Stimulated activated CD4-positive, alpha-beta T cell treated with anti-CD3 and anti-CD28 coated beads, TNF-alpha, amount 100 ng/mL, for 4 hours (primary cell): ENCODE measurements at places on chromosomes 6 and 20.

- DNase-seq: no peak
These were observed 68.8 kb downstream of the IBTK start for GRCh38 chr6:82178759-82179112.

- DNase-seq: no peak
These were observed 46.5 kb downstream of the BLOC1S5 start for GRCh38 chr6:8017705-8018104.

DNA sequence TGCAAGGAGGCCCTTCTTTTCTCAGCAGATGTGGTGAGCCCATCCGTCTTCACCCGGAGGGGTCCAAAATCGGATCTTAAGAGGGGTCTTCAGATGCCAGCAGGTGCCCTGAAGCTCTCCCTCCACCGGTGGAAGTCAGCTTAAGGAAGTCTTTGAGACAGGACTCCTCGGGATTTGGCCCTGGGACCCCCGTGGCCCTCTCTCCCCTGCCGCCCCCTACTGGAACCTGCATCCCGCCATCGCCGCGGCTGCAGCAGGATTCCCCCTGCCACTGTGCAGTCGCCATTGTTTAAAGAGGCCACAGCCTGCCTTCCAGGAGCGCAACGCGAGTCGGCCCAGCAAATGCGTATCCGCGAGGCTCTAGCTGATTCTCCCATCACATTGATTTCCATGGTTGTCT is 292.5 kb upstream of the ZNF337 start:
- DNase-seq: no peak

- no peak for DNase-seq
These were observed 245.5 kb downstream of the SLC35F1 start for GRCh38 chr6:118152524-118152923.

GRCh38 chr6:14622909-14623505 is 505.4 kb downstream of the CD83 start:
- DNase-seq: no peak

- no peak for DNase-seq
These were observed 69.5 kb upstream of the SULF2 start for GRCh38 chr20:47854687-47855212.

GRCh38 chr6:143998686-143999085 is 9.4 kb downstream of the PLAGL1 start:
- no peak for DNase-seq

DNA sequence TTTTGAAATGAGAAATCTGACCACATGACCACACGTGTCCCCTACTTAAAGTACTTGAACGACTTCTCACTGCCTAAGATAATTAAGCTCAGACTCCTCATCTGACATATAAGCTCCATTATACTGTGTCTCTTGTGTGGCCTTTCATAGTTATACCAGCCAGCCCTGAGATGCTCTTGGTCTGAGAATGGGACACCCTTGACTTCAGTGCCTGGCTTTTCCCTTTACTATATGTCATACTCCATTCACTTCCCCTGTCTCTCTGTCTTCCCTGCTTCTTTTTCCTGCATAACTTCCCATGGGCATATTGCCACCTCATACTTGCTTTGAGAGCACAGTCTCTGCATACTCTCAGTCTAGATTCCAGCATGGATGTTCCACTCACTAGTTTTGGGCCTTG is 53.4 kb upstream of the TINAG start:
- no peak for DNase-seq

GRCh38 chr20:34883809-34884208 is 7.4 kb downstream of the ACSS2 start:
- DNase-seq: no peak

- no peak for DNase-seq
These were observed 10.9 kb upstream of the SLC17A5 start for GRCh38 chr6:73664701-73665100.

GRCh38 chr6:138088326-138088762 is 18.9 kb downstream of the PERP start:
- DNase-seq: no peak

- no peak for DNase-seq
These were observed 15.9 kb downstream of the UNC5CL start for GRCh38 chr6:41023114-41023513.

- no peak for DNase-seq
These were observed 335.5 kb downstream of the GJA1 start for GRCh38 chr6:121770943-121771342.

GRCh38 chr6:53294095-53294494 is 54.7 kb downstream of the ELOVL5 start:
- DNase-seq: no peak

DNA sequence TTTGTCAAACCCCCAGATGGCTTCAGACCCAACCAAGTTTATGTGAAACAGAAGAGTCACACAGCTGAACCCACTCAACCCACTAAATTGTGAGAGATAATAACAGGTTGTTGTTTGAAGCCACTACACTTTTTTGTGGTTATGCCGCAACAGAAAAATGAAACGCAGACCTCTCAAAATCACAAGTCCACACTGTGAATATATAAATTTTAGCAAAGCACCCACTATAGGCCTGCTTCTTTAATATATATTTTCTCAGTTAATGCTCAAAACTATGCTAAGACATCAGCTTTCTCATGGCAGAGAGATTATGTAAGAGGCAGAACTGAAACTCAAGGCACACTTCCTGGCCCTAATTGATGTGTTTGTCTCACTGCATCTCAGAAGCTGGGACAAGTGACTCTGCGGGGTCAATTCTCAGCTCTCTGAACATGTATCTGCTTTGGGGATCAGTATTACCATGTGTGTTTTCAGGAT is 27.7 kb downstream of the MAP3K5 start:
- DNase-seq: no peak

DNA sequence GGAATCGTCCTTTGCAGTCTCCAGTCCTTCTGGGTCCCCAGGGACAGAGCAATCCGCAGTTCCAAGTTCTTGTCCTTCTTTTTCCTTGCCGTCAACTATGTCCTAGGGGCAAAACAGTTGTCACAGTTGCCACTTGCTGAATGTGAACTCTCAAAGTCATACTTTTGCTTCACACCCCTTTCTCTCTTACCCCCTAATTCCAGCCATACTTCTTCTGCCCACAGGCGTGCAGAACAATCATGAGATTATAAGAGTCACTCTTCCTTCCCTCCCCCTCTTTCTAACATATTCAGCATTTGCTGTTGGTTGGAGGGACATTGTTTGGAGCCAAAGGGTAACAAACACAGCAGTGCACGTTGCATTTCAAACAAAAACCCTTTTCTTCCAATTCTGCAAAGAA is 74.4 kb downstream of the BCAS1 start:
- DNase-seq: no peak

DNA sequence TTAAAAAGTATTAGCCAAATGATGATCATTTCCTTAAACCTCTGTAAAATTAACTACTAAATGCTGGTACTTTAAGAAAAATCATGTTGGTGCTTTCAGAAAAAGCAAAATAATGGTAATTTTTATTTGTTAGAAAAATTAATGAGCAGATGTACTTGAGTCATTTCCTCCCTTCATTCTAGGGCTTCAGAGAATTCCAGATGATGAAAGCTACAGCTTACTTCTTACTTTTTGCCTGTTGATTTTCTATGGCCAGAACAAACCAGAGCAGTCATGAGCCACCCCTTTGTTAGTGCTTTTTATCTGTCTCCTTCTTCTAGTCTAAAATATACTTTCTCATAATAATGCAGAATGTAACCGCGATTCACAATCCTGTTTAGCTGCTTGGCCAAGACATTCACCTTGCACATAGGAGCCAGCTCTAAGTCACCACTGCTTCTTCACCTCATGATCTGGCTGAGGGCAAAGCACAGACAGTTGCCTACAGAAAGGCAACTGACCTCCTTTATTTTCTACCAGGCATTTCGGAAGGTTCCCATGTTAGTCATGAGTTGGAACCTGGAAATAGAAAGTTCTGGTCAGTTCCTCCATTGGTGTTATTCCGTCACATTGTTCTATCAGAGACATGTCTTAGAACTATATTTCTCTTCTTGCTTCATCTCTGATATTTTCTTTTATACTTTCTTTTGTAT is 43.5 kb upstream of the TINAG start:
- no peak for DNase-seq

DNA sequence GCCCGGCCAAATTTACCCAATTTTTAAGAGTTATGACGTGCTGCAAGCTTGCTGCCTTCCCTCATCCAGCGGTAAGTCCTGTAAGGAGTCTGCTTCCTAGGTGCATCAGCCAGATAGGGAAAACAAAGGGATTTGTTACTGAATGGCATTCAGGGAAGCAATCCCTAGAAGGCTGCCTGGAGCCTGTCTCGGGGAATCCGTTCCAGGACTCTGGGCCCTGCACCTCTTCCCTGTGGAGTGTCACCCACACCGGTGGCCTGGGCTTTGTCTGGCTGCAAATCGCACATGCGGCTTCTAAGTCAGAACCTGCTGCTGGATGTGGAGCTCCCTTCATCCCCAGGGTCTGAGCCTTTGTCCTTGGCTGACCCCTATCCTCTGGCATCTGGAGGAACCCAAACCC is 7.0 kb downstream of the MYT1 start:
- no peak for DNase-seq

GRCh38 chr6:165624871-165625639 is 38.0 kb downstream of the PDE10A start:
- no peak for DNase-seq

DNA sequence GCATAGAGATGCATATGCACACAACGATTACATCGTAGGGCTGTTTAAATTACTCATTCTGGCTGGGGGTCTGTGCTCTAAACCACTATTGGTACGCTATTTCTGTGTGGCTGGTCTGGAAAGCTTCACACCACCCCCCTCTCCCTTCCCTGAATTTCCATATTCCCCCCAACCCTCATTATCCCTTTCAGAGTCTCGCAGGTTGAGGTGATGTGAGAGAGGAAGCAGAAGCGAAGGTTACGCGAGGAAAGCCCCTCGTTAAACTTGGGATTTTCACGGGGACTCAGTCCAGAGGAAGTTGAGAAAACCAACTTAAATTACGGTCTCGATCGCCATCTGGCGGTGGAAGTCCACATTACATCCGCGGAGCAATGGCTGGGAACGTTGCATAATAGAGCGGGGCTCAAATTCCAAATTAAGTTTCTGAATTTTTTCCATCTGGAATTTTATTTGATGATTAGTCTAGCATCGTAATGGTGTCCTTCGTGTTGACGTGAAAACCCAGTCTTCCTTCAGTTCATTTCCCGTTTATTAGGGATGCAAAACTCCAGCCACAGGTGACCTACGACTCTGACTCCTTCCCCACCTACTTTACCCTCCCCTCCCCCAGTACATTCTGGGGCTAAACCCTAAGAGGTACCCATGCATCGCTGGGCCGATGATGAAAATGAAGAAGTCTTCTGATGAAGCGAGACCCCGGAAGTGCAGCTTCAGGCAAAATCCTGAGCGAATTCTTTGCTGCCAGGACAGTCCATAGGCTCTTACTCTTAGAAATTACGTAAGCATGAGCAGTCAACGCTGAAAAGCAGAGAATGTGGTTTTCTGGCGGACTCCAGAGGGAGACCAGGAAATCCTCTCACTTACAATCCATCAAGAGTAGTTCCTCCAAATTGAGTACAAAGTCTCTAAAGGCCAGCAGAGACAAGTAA is 19.7 kb downstream of the HLA-DOB start:
- DNase-seq: peak; percentile 69

GRCh38 chr20:22576733-22577514 is 7.4 kb downstream of the FOXA2 start:
- DNase-seq: no peak

DNA sequence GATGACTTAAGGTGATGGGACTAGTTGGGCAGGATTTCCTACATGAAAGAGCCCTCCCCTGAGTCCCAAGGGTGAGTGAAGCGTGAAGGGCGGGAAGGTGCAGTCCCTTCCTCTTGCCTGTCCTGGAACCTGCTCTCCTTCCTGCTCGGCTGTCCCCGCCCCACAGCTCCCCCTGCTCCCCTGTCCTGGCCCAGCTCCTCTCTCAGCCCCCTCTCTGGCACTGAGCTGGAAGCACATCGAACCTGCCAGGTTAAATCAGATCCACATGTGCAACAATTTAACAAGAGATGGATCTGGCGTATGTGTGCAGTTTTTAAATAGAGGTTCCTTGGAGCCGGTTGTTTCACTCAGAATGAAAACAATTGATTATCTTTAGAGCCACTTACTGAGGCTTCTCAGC is 95.0 kb downstream of the LRFN2 start:
- no peak for DNase-seq
